ENCODE measurements at places on chromosomes 7 and 10.

GRCh38 chr10:44280226-44281014 is 104.5 kb downstream of the CXCL12 start:
- DNase-seq: no peak

- no peak for DNase-seq
Observed at GRCh38 chr7:138616085-138616484, 85.1 kb downstream of the SVOPL start.

DNA sequence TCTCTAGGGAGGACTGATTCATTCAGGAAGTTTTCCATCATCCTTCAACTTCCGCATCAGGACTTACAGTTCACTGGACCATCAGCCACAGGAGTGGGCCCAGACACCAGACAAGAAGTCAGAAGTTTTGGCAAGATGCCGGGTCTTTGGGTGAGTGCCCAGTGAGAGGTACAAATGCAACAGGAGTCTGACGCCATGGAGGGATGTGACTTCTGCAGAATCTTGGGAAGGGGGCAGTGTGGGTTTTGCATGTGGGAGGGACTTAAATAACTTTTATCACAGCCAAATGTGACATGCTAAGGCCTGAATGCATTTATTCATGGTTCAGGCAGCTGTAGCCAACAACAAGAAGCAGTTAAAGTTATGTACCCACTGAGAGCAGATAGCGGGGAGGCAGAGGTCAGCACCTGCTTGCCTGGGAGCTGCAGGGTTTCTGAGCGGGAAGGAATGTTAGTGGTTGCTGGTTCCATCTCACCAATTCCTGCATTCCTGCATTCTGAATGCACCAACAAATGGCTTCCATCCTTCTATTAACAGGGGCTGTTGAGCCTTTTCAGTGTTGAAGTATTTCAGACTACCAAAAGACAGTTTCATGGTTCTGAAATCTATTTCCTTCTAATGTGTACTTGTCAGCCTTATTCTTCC is 375.2 kb downstream of the PAXIP1 start:
- no peak for DNase-seq

DNA sequence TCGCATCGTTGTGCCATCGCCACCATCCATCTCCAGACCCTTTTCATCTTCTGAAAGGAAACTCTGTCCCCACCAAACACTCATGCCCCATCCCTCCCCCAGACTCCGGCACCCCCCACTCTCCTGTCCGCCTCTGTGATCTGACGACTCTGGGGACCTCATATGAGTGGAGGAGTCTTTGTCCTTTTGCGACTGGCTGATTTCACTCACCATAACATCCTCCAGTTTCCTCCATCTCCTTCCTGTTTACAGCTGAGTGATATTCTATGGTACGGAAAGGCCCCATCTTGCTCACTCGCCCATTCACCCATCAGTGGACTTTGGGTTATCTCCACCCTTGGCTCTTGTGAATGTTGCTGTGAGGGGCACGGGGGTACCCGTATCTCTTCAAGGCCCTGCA is 11.8 kb upstream of the INSIG1 start:
- no peak for DNase-seq

- DNase-seq: no peak
Observed at GRCh38 chr7:87671-88070, 104.7 kb upstream of the FAM20C start.
